ENCODE measurements at places on chromosomes 6 and 20.

DNA sequence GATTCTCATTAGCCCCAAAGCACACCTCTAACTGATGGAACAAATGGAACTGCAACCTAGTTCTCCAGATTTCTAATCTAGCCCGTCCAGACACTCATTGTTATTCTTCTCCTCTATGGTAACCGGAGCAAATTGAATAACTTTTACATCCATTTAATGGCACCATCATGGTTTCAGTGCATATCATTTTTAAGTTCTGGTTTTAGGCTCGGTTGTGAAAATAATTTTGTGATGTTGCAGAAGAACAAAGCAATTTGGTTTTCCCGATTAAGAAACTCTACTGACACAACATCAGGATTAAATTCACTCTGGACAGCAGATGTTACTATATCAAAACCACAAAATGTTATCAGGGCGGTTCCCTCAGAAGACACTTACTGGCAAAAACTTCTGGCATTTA lies 42.5 kb upstream of the HBS1L start:
- DNase-seq: no peak

DNA sequence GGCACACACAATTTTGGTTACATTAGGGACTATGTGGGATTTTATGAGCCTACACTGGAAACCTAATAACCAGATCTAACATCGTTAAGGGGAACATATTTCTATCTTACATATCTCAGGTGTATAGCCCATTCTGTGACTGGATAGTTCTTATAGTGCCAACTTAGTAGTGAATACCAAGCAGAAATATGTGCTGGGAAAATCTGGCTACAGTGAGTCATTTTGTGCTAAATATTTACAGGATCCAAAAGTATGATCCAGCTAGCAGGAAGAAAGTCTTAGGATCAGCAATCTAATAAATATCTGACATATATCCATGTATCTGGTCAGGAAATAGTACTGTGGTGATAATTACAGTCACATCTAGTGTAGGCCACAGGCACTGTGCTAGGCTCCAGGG lies 94.6 kb upstream of the INSM1 start:
- no peak for DNase-seq

GRCh38 chr6:15512721-15513120 lies 150.1 kb downstream of the DTNBP1 start:
- no peak for DNase-seq

DNA sequence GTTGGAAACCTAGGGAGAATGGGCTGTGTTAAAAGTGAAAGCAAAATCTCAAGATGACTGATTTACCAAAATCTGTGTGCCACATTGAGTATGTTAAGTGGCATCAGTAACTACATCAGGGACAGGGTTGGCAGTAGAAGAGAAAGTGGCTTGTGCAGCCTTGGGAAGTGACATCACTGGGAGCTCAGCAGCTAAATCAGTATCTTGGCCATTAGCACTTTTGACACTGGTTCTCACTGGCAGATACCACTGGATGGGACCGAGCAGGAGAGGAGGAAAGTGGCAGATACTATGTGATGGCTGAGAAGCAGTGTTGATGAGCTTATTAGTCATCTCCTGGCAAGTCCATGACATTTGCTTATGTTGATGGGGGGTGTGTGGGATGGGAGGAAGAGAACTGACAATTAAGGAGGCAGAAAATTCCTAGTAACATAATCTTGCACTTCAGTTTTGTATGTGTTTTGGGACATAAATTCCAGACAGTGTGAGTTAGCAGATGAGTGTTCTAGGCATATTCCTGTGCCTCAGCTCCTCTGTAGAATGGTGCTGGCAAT lies 322.2 kb downstream of the SOX4 start:
- DNase-seq: no peak

DNA sequence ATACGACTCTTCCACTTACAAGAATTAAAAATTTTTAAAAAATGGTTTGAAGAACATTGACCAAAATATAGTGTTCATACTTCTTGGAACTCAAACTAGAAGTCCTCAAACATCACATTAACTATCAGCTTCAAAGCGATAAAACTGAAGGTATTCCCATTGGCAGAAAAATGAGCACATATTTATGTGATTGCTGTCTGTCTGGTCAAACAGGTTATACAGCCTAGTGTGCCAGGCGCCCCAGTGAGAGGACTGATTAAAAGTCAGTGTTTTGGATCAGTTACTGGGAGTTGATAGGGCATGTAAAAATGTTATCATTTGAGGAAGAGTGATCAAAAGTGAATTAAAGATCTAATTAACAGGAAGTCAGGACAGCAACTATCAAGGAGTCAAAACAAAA lies 738.8 kb downstream of the HDGFL1 start:
- no peak for DNase-seq

DNA sequence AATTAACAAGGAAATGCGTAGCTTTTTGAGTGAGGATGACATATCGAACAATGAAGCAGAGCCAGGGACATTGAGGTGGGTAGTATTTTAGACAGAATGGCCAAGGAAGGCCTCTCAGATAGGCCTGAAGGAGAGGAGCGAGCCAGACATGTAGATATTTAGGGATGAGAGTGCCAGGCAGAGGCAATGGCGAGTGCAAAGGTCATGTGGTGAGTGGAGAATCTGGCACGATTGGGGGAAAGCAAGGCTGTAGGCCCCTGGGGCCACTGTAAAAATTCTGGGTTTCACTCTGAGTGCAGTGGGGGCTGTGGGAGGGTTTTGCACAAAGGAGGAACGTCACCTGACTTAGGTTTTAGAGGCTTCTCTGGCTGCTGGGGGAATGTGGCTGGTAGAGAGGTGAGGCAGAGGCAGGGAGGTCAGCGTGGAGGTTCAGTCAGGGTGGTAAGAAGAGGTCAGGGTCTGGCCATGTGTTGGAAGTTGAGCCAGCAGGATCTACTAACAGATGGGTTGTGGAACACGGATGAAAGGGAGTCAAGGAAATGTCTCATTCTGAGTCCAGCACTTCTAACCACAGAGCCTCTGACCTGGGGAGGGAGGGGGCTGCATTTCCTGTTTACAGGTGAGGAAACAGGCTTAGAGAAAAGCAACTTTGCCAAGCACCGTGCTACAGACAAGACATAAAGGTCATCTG lies 11.3 kb downstream of the SIRPA start:
- no peak for DNase-seq

GRCh38 chr6:166204852-166205650 lies 37.4 kb upstream of the TBXT start:
- DNase-seq: peak; percentile 28

DNA sequence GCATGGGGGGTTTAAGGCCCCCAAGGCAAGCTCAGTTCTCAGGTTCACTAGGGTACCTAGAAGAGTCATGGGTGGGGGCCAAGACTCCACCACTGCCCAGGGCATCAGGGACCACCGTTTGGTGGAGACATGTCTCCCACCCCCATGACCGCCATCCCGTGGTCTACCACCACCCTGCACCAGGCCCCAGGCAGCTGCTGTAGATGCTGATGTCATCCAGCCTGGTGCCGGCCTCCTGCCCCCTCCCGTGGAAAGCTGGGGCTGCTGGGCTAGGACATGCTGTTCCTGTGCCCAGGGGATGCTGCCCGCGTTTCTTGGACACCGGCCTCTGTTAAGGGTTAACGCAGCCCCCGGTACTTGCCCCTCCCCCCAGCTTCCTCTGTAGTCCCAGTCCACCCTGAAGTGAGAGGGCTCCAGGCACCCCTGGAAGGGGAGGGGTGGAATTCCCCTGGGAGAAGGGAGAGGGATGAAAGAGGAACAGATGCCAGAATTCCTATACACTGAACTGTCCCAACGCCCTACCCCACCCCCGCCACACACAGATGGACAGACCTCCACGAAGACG lies 587 bp downstream of the IP6K3 start:
- DNase-seq: no peak

DNA sequence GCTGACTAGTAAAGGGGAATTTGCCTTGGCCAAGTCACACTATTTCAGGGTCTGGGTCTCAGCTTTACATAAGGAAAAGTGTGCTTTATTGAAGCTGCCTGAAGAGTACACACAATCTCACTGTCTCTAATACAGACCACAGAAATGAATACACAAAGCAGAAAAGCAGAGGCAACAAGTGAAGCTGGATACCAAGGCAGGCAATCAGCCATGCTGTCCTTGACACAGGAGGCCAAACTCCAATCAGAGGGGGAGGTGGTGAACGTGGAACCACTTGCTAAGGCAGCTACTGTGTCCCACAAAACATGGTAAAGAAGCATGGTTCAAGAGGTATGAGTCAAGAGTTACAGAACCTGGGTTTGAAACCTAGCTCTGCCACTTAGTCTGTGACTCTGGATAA lies 21.8 kb upstream of the CCND3 start:
- no peak for DNase-seq

- DNase-seq: no peak
Observed at GRCh38 chr6:106827081-106827480, 147.4 kb downstream of the CD24 start.

DNA sequence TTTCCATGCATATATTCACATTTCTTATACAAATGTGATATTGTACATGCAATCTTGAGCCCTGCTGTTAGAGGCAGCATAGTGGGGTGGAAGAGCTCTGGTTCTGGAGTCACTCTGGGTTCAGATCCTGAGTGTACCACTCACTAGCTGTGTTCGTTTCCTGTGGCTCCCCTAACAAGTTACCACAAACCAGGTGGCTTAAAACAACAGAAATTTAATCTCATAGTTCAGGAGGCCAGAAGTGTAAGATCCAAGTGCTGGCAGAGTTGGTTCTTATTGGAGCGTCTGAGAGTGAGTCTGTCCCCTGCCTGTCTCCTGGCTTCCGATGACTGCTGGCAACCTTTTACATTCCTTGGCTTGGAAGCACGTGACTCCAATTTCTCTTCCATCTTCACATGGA lies 115.6 kb downstream of the MAP3K7 start:
- DNase-seq: no peak

DNA sequence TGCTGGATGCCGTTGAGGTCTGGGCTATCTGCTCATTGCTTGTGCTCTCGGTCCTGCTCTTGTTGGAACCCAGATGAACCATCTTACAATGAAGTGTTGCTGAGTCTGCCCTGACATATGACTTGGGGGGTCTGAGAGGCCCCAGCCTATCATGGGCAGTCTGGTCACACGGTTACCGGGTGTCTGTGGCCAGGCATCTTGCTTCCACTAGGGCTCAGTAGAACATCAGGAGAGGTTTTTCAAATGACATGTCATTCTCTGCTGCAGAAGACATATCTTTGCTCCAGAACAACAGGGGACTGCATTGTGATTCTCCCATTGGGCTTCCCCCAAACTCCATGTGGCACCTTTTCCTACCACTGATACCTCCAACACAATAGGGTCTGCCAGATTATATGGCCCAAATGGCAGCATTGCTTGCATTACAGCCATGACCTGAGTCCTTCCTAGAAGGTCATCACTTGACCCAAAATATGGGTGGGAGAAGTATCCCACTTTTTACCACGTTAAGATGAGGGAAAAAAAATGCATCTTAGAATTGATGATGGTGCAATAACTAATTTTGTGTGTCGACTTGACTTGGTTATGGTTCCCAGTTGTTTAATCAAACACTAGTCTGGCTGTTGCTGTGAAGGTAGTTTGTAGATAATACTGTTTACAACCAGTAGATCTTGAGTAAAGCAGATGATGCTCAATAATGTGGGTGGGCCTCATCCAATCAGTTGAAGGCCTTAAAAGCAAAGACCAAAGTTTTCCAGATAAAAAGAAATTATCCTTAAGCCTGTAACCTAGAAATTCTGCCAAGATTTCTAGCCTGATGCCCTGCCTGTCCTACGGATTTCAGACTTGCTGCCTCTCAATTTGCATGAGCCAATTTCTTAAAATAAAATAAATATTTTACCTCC lies 241.0 kb downstream of the QKI start:
- no peak for DNase-seq

DNA sequence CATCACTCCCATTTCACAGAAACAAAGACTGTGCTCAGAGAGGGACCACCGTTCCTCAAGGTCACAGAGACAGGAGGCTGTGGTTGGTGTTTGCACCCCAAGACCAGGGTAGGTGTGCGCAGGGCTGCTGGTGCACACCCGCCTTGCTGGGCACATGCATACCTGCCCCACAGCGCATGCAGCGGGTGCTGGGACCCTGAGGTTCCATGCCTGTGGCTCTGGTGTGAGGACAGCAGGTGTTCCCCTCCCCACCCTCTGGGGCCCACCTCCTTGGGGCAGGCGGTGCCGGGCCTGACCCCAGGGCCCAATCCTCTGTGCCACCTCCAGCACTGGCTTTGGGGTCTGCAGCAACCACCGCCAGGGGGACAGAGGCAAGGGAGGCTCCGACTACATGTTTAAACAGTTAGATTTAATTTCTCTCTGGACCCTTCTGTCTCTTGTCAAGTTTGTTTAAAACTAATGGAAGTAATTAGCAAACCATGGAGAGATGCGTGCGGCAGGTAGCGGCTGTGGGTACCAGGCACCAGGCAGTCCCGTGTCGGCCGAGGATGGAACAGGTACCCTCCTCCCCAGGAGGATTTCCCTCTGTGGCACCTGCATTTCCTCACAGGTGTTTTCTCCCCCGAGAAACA lies 327.8 kb downstream of the TAF4 start:
- DNase-seq: no peak

DNA sequence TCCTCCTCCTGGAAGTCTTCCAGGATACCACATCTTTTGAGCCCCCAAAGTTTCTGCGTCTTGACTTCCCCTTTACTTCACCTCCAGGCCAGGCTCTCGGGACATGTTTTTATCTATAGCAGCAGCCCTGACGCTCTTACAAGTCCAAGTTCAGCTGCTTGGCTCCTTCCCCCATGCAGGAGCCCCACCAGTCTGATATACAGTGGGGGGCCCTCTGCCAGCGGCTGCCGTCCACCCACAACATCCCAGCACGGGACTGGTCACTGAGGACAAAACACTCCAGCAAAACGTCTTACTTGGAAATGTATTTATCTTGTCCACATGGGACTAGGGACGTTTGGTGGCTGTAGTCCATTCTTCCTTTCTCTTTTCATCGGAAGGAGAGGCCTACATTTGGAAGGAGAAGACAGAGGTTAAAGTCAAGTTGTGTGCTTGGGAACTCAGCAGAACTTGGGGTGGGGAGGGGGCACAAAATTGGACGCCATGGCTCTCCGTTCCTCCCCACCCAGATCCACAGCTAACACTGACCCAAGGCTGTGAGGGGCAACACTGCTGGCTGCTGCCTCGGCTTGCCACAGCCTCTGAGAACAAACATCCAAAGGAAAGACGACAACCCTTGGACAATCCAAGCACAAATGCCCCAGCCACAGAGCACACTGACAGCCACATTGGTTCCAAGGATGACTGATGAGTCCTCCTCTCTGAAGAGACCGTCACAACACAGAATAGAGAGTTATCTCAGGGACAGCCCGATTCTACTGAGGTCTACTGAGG lies 79.2 kb downstream of the PRND start:
- no peak for DNase-seq

DNA sequence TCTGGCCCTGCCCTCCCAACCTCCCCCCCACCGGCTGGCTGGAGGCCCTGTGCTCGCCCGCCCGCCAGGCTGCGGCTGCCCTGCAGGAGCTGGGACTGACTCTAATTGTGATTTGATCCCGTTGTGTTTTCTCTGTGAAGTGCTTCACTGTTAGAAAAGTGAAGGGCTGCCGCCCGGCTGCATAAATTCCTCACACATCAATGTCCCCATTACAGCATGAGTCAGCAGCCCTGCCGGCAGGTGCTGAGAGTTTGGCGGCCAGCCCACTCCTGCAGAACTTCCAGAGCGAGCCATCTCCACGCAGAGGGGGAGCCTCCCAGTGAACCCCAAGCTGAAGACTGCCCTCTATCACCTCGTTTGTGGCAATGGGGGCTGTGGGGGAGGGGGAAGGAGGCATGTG lies 137.9 kb downstream of the DLL1 start:
- DNase-seq: no peak

- no peak for DNase-seq
Observed at GRCh38 chr20:24147961-24148360, 159.4 kb upstream of the GGTLC1 start.

Measured in HEK293T (cell line).